NCI-H2029 treated with DMSO at 0.1 percent for 48 hours (cell line): ENCODE measurements at places on chromosomes 2 and 18.

GRCh38 chr2:37417321-37417720 lies 72.9 kb downstream of the QPCT start:
- DNase-seq = no peak

DNA sequence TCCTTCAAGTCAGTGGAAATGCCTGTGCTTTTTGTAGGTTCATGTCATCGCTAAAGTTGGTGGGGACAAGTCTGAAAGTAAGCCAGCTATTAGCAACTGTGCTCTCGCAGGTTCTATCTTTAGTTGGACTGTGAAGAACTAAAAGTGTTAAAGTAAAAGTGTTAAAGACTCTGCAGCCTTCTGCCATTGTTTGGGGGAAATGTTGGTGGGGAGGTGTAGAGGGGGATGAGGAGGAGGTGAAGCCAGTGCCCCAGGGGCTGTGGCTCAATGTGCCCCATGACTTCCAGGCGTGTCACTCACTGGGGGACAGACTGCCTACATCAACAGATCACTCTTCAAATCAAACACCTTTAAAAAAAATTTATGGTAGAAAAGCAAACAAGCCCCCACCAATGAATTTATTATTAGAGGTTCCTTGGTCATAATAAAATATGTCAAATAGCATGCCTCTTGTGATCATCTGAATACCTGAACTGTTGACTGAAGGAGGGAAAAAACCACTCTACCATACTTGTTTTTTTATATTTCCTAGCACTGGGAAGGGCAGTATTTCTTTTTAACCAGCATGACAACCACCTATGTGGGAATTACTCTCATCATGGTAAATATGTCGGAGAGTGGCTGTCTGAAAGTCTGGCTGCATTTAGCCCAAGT lies 19.3 kb downstream of the TGFA start:
- no peak for DNase-seq

GRCh38 chr2:84421791-84422190 lies 37.3 kb downstream of the SUCLG1 start:
- no peak for DNase-seq

DNA sequence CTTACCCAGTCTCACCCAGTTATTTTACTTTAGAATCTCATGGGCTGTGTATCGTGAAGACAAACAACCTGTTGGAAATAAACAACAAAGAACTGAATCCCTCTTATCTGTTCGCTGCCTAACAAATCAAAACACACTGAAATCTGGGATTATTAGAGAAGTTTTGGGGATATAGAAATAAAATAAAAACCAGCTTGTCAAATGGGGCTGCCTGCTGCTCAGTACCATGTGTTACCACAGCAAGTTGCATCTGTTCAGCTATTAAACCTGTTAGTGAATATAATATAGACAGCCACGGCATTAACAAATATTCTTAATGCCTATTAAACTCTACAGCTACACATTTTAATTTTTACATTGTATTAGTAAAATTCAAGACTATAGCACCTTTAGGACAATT lies 810.8 kb downstream of the NRXN1 start:
- no peak for DNase-seq

DNA sequence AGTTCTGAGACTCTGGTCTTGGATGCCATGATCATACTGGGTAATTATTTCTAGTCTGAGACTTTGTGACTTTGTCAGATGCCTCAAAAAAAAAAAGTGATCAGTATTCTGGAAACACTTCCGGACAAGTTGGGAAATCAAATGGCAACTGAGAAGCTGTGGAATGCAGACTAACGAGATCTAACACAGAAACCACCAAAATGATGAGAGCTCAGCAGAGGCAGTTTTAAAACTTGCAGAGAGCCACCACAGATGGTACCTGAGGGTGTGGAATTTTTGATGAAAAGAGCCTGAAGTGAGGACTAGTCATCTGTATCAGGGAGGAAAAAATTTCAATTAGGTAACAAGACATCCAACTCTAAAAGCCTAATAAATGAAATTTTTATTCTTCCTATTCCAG lies 5.5 kb upstream of the GPR75 start:
- no peak for DNase-seq

GRCh38 chr2:228625481-228625880 lies 444.0 kb upstream of the SPHKAP start:
- DNase-seq = no peak

- DNase-seq = no peak
These were observed 42.5 kb upstream of the PPP1CB start for GRCh38 chr2:28709101-28709500.

DNA sequence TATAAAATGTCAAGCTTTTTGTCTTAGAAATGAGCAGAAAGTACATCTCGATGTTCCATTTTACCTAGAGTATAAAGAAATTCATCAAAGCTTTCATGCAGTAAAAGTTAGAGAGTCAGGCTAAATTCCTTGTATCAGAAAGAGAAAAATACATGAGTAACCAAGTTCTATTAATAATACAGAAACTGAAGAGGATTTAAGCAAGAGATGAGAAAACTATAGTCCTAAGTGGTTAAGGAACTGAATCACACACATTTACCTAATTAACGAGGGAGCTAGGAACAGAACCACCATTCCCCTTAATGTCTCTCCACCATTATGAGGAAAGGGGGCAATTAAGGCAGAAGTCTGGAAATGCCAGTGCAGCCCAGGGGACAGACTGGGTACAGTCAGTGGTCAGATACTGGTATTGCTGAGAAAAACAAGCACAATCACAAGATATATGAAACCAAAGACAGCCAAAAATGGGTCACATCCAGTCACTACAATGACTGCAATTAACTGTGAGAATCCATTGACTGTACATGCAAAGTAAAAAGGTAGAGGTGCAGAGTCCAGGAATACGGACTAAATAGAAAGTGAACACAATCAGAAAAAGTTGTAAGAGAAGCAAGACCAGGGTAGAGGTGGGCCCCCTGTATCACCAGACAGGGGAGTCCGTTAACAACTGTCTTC lies 23.9 kb downstream of the MAP4K3 start:
- DNase-seq = no peak

DNA sequence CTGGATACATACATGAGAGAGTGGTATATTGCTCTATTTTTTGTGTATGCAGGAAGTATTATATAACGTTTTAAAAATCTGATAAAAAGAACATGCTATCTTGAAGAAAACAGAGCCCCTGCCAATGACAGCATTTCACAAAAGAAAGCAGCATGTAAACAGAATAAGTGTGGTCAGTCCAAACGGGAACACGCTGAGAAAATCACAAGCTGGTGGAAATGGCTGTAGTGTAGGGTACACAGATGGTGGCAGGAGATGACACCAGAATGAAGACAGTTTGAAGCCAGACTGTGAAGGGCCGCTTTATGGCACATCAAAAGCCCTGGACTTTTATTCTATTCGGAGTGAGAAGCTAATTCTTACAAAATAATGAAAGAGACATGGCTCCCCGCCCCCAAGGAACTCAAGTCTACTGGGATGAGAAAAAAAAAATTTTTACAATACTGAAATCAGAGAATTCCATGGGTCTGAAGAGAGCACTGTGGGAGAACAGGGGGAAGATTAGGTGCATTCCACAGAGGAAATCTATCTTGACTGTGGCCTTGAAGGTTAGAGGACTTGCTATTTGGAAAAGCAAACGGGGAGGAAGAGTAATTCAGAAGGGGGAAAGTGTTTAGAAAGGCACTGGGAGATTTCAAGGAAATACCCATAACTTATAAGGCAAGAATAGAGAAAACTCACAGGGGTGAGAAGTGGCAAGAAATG lies 217.7 kb upstream of the SMAD7 start:
- DNase-seq = no peak

DNA sequence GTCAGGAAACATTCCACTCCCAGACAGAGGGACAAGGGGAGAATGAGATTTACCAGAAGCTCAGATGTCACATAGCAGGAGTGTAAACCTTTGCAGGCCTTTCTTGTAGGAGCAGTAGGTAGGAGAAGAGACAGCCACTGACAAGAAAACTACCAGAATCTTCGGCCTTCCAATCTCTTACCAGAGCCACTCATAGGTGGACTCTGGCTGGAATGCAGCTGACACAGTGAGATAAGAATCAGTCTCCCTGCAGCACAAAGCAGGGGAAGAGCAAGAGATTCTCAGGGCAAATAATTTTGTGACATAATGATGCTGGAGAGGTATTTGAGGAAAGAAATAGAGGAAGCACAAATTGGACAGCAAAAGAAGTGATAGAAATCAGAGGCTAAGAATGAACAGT lies 1534.5 kb downstream of the DPP10 start:
- no peak for DNase-seq

DNA sequence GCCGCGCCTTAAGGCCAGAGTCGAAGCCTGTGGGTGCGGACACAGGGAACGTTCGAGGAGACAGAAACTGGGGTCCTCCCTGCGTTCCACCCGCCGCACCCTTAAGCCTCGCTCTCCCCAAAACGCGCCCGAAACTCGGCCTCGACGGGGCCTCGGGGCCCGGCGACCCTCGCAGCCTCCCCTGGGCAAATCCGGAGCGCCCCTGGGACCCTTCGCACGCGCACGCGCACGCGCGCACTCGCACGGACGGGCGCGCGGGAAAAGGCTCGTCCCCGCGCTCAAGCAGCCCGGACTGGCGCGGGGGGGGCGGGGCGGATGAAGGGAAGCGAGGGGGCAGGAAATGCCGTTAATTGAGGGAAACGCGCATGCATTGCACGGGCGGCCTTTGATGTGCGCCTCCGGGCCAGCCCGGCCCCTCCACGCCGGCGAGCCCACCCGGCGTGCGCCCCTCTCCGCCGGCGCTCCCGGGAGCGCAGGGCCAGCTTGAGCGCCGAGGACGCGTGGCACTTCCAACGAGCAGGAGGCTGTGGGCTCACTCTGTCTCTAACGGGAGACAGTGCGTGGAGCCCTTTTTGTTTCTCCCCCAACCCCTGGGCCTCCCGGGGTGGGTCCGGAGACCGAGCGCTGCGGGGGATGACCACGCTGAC lies 5.4 kb upstream of the SALL3 start:
- DNase-seq = no peak

GRCh38 chr2:47303341-47304148 lies 99.4 kb upstream of the MSH2 start:
- DNase-seq = no peak

DNA sequence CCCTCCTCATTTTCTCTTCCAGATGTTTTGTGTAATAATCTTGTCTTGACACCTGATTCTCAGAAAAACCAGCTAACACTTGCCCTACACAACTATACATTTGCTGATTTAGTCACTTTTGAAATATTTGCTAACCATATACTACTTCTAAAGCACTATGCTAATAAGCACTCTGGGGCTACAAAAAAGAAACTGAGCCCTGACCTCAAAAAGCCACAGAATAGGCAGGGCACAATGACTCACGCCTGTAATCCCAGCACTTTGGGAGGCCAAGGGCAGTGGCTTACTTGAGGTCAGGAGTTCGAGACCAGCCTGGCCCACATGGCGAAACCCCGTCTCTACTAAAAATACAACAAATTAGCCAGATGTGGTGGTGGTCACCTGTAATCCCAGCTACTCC lies 266.0 kb downstream of the RAD51AP2 start:
- DNase-seq = no peak

DNA sequence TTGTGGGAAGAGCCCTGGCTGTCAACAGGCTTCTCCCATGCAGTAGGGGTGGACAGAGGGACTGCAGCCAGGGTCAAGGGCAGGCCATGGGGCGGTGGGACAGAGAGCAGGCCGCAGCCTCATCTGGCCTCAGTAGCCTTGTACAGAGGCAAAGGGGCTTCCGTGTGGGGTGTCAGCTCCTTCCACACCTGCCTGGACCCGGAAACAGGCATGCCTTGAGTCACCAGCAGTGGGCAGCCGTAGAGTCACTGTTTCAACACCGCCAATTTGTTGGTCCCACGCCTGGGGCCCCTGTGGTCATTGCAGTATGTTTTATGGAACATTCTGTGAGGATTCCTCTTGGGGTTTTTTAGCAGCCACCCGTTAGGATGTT lies 173.0 kb downstream of the SMAD7 start:
- no peak for DNase-seq

DNA sequence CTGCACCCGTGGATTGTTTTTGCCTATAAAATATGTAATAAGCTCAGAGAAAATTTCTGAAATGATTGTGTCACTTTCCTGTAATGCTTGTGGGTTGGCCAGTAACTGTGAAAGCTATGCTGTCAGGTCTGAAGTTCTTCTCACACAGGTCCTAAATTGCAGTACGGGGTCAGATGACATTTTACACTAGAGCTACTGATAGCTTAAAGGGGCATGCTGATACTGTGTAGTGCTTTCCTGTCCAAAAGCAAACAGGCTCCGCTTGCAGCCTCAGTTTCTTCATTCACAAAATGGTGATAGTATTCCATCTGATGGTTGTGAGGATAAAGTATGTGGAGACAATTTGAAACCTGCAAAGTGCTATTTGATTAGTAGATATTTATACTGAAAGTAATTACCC lies 7.6 kb upstream of the FARSB start:
- DNase-seq = no peak

DNA sequence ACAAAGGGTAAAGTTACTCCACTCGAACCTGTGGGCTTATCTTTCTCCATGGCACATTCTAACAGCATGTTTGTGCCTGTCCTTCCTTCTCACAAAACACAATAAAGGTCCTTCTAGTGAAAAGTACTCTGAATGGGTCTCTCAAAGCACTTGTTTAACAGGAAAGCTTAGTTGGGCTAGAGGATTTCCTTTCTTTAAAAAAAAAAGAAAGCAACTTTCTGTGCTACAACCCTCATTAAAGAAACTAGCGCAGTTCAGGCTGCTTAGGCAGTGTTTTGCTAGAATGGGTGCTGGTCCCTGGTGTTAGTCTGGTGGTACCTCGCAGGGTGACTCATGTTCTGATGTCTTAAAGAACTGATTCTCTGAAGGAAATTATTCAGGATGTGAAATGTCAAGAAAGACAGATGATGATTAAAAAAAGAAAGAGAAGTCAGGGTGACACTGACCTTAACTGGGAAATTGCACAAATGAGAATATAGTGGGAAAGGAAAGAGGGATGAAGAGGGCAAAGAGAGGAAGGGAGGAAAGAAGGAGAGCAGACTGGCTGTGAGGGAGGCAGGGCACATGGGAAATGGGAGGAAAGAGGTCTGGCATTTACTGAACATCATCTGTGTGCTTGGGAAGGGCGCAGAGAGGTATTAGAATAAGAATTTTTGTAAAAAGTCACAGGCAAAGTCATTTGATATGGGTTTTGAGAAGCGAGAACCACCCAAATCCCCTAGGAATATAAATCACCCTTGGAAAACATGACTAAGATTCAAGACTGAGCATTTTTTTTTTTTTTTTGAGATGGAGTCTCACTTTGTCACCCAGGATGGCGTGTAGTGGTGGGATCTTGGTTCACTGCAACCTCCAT lies 74.9 kb downstream of the ATP8B1 start:
- no peak for DNase-seq

GRCh38 chr2:128305555-128306080 lies 13.1 kb downstream of the HS6ST1 start:
- DNase-seq = no peak

DNA sequence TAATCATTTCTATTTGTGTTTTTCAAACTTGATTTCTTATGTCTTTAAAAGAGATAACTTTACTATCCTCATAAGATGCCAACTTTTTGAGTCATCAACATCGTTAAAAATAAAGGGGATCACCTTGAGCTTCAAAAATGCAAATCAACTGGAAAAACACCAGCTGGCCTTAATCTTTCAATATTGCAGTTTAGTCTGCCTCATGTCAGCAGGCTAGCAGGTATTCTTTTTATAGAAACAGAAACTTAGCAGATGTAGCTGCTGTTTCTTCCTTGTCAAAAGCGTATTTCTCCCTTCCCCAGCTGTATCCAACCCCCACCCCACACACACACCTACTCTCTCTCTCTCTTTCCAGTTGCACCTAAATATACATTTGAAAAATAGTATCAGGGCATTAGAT lies 154.1 kb upstream of the ZNF804A start:
- DNase-seq = no peak

- DNase-seq = no peak
These were observed 43.3 kb downstream of the NFATC1 start for GRCh38 chr18:79438898-79439627.
